Thoracic aorta (tissue), 2 donors: ENCODE measurements at places on chromosomes 1 and 21. TPM values are rescaled to one million over a fixed set of nuclear protein-coding genes. Genes with fewer than 3 reads are reported as not detected.

DNA sequence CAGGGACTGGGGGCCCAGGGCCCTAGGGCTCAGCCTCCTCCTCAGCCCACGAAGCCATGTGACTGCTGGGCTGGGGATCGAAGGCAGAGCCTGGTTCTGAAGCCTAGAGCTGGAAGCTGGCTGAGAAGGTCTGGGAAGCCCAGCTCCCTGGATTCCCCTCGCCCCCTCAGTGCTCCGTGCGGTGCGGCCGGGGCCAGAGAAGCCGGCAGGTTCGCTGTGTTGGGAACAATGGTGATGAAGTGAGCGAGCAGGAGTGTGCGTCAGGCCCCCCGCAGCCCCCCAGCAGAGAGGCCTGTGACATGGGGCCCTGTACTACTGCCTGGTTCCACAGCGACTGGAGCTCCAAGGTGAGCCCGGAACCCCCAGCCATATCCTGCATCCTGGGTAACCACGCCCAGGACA is 9.1 kb downstream of the ADAMTSL4 start:
- no peak for DNase-seq

DNA sequence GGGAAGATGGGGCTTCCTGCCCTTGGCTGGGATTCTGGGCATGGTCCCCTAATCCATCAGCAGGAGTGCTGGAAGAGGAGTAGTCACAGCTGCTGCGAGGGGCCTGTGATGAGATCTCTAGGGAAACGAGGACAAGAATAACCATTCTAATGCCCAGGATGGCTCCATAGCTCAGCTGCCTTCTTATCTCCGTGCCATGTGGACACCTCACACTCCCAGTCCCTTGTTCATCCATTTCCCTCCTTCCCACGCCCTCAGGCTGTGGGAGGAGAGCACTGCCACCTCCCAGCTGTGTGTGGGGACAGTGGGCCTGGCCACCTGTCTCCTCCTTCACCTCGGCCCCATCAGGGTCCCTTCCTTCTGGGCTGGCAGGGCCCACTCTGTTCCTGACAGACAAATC is 16.1 kb upstream of the ETV3 start:
- no peak for DNase-seq

GRCh38 chr1:165915480-165915879 is 88.1 kb downstream of the UCK2 start:
- no peak for DNase-seq

DNA sequence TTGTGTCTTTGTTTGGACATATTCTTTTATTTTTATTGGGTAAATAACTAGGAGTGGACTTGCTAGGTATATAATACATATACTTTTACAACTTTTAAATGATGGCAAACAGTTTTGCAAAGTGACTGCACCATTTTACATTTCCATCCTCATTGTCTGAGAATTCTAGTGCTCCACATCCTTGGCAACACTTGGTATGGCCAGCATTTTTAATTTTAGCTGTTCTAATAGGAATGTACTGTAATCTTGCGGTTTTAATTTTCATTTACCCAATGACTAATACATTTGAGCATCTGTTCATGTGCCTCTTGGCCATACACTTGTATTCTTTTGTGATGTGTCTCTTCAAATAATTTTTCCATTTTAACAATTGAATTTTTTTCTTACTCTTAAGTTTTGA is 37.0 kb upstream of the ATP6V1G3 start:
- no peak for DNase-seq

DNA sequence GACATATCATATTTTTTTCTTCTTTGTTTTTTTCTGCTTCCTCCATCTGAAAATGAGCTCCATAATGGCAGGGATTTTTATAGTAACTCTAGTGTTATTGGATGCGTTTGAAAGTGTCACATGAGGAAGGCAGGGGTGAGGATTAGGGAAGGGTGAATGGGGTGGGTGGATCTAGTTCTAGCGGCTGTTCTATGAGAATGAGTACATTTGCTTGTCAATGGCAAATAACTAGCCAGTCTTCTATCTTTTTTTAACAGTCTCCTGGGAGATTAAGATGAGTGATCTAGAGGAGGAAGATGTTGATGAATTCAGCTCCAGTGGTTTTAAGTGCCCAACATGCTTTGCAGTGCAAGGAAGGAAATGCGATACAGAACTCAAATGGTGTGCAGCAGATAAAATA is 5.8 kb downstream of the OR14I1 start:
- no peak for DNase-seq

DNA sequence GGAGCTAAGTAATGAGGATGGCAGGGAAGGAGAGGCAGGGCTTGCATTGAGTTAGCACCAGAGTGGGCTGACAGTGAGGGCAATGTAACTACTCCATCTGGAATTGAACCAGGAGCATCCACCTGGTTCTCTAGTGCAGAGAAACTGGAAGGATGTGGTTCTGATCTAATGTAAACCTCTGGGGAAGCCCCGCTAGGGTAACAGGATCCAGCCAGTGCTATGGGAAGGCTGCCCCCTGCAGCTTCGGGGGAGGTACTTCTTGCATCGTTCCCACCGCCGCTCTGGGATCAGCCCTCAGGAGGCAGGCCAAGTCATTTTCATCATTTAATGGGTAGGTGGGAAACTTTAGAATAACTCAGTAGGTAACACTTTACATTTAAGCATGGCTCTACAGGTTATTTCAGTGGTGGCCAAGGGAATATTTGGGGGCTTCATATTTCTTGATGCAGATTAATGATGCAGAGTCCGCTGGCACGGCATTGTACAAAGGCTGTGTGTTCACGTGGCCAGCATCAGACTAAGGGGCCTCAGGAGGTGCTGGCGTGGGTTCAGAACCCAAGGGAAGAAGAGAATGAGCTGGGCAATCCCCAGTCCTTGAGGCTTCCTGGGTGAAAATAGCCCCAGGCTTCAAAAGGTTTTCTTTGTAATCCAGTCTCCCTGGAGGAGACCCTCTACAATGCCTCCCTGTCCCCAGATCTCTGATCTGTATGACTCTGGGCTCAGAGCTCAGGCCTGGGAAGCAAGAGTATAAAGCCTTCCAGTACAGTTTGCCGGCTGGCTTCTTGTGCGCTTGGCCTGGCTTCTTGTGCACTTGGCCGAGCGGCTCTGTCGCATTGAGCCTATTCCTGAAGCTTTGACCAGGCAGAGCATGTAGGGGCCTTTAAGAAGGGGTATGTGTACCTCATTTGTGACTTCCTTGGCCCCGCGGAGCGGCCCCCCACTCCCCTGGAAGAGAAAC is 26.4 kb upstream of the KAZN start:
- DNase-seq, result no peak

DNA sequence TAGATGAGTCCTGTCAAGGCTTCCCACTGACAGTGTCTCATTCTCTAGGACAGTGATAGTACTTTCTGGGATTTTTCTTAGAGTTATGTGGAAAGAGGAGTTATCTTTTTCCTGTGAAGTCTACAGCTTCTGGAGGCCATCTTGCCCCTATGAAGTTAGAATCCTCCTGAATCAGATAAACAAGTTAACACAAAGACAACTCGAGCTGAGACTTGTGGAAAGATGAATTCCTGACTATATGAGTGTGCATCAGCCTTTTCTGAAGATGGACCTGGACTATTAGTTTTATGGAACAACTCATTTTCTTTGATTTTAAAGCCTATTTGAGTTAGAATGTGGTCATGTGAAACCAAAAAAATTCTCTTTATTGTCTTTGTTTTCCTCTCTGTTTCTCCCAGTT is 290.9 kb downstream of the LRRIQ3 start:
- DNase-seq, result no peak

GRCh38 chr1:56215086-56215485 is 364.3 kb downstream of the PLPP3 start:
- DNase-seq, result no peak

DNA sequence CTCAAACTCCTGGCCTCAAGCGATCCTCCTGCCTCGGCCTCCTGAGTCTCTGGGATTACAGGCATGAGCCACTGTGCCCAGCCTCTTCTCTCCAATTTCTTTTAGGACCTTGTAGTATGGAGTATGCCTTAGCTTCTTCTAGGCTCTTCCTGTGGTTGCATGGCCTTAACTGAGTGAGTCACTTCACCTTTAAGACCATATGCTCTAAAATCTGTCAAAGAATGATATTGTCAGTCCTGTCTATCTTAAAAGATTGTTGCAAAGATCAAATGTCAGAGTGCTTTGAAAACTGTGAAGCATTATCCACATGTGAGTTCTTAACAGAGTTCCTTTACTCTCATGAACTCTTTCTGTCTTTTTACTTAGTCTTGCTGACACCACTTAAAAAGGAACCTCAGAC is 37.2 kb downstream of the ATP2B4 start:
- no peak for DNase-seq

- DNase-seq, result peak; percentile 28
Observed at GRCh38 chr1:66335859-66336640, 197.9 kb upstream of the SGIP1 start.

DNA sequence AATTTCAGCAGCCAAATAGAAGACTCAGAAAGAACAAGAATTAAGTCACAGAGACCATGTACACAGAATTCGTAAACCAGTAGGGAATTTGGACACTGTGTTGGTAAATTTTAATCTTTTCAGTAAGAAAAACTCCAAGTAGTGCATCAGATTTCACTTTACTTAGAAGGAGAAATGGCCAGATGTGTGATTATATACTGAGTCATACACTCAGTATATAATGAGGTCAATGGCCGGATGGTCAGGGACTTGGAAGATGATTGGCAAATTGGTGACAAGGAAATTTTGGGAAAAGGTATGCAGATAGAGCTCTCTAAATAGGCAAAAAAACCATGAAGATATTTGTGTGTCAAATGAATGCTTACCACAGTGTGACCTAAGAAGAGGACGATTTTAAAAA is 399.8 kb upstream of the LRRC7 start:
- DNase-seq, result no peak

DNA sequence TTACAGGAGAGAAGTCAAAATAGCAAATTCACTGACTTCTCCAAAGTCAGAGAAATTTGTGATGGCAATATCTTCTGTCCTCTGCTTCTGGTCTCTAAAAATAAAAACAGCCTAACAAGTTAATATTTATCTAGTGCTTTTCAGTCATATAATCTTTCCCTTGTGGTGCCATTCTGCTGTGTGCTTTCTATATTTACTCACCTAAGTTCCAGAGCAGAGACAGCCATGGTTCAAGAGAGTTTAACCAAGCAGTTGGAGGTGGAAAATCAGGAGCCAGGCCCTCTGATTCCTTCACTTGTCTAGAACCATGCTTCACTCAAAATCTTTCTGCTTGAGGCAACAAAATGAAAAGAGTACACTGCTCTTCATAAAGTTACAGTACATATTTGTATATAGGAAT is 39.3 kb downstream of the BRINP2 start:
- DNase-seq, result no peak

- no peak for DNase-seq
Observed at GRCh38 chr1:225876900-225877510, 5.2 kb downstream of the TMEM63A start.

- no peak for DNase-seq
Observed at GRCh38 chr1:227951624-227952373, 4.1 kb upstream of the WNT9A start.

- DNase-seq, result peak; percentile 22
Observed at GRCh38 chr1:39047374-39048229, 21.5 kb downstream of the NDUFS5 start.

GRCh38 chr21:45196620-45197019 is 91.1 kb downstream of the POFUT2 start:
- no peak for DNase-seq

DNA sequence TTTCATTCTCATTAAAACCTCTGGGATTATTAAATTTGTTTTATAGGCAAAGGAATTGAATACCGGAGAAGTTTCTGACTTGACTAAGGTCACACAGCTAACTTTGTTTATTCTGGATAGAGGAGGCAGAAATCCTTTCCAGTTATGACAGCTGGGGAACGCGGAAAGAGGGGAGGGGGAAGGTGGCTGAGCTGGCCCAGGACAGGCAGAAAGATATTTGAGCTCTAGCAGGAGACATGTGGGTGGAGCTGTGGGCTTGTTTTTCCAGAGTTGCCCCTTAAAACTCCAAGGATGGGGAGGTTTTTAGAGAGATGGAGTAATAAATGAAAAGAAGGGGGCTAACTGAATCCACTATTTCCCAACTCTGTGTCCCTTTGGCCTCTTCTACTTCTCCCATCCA is 27.8 kb downstream of the FOXD2 start:
- no peak for DNase-seq

DNA sequence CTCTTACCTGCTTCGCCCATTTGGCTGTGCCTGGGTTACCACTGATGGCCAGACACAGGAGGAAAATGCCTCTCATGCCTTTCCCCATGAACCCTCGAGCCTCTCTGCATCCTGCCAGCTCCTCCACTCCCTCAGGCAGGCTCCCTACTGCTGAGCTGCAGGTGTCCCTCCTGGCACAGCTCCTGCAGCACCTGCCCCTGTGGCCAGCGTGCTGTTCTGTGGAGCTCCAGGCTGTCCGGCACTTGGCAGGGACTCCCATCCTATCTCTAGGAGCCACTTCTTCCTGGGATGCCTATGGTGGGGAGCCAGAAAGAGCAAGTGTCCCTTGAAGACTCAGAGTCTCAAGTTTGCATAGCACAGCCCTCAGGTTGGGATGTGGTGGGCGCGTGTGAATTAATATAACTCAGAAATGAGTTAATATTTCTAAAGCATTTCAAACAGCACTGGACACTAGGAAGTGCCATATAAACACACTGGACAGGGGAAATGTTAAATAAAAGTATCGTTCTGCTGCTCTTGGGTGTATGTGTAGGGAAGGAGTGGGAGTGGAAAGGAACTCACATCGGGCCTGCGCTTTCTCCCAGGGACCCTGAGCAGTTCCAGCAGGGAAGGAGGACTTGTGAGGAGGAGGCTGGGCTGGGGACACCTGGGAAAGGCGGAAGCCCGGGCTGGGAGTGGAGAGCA is 2.7 kb downstream of the LRRC71 start:
- no peak for DNase-seq

DNA sequence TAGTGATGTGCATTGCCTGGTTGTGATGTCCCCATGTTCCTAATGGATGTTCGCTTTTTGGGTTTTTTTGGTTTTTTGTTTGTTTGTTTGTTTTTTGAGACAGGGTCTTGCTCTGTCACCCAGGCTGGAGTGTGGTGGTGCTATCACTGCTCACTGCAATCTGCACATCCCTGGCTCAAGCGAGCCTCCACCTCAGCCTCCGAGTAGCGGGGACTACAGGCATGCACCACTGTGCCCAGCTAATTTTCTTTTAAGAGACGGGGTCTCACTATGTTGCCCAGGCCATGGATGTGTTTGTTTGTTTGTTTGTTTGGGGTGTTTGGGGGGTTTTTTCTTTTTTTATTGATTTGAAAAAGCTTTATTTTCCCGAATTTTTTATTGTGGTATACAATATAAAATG is 2.1 kb downstream of the COL6A2 start:
- DNase-seq, result no peak

GRCh38 chr1:165152109-165152508 is 204.4 kb downstream of the LMX1A start:
- no peak for DNase-seq

GPR25 gene
- not detected for total RNA-seq

MPL gene
- total RNA-seq, result not detected

SPRR4 gene
- not detected for total RNA-seq

PDPN gene
- 13.8 TPM for total RNA-seq

TMEM200B gene
- total RNA-seq, result 31.4 TPM

RXFP4 gene
- total RNA-seq, result not detected

CFHR3 gene
- 0.81 TPM for total RNA-seq

KIFAP3 gene
- total RNA-seq, result 23.6 TPM

KCNH1 gene
- not detected for total RNA-seq

C1orf87 gene
- 1.5 TPM for total RNA-seq

NUDT4B gene
- 17.8 TPM for total RNA-seq

NBPF10 gene
- 5.0 TPM for total RNA-seq

DPT gene
- 60.7 TPM for total RNA-seq

ZNF593OS gene
- not detected for total RNA-seq

SPATA46 gene
- total RNA-seq, result not detected
